ENCODE measurements at places on chromosomes 11 and 22.

GRCh38 chr11:15714641-15715399 lies 600.1 kb downstream of the INSC start:
- no peak for DNase-seq

GRCh38 chr22:19543970-19544708 lies 19.9 kb upstream of the CLDN5 start:
- no peak for DNase-seq

DNA sequence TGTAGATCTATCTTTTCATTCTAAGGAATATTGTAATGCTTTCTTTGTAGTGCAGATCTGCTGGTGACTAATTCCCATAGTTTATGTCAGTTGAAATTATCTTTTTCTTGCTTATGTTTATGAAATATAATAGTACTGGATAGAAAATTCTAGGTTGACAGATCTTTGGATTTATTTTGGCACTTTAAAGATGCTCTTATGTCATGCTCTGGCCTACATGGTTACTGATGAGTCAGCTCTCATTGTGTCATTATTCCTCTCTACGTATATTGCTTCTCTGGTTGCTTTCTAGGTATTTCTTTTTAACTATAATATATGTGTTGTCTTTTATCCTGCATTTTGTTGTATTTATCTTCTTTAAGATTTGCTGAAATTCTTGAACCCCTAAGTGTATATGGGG lies 955.5 kb upstream of the CHORDC1 start:
- DNase-seq: no peak

GRCh38 chr11:76291576-76292526 lies 85.5 kb upstream of the WNT11 start:
- no peak for DNase-seq

DNA sequence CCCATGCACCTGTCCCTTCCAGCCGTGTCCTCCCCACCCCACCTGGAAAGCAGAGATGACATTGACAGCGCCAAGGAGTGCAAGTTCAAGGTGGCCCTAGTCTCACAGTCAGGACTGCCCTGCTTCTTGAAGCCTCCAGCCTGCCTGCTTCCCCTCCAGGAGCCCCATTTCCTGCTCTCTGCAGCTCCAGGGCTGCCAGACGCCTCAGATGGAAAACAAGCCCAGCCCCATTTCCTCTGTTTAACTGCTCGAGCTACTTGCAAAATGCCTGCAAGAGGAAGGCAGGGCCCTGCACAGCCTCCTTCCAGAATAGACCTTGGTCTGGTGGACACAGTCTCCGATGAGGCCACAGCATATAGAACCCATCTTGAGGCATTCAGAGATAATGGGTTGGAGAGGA lies 5.0 kb upstream of the DGKZ start:
- DNase-seq: no peak

DNA sequence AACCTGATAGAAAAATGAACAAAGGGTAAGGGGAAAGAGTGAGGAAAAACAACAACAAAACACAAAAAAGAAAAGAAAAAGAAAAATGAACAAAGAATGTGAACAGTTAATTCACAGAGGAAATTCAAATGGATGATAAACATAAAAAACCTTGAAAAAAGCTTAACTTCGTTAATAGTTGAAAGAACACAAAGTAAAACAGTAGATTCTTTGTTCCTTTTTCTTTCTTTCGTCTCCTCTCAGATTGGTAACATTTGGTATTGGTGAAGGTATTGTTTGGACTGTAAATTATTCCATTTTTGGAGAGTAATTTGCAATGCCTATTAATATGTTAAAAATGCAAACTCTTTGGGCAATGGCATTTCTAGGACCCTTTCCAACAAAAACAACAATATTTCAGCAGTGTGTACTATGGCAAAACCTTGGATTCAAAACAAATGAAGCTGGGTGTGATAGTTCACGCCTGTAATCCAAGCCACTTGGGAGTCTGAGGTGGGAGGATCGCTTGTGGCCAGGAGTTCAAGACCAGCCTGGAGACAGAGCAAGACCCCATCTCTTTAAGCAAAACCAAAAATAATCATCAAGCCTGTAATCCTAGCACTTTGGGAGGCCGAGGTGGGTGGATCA lies 3.3 kb upstream of the BACE1 start:
- DNase-seq: no peak

- DNase-seq: peak; percentile 94
Measured at GRCh38 chr22:39519681-39520225, 609 bp upstream of the ATF4 start.

GRCh38 chr11:67347964-67348749 lies 5.2 kb downstream of the POLD4 start:
- DNase-seq: no peak

Data from activated T-helper 1 cell treated with anti-CD3 and anti-CD28 coated beads, Interleukin-2, amount 50 U/mL, for 16 hours (primary cell).